A673 (cell line): ENCODE measurements at places on chromosomes 3 and 15.

DNA sequence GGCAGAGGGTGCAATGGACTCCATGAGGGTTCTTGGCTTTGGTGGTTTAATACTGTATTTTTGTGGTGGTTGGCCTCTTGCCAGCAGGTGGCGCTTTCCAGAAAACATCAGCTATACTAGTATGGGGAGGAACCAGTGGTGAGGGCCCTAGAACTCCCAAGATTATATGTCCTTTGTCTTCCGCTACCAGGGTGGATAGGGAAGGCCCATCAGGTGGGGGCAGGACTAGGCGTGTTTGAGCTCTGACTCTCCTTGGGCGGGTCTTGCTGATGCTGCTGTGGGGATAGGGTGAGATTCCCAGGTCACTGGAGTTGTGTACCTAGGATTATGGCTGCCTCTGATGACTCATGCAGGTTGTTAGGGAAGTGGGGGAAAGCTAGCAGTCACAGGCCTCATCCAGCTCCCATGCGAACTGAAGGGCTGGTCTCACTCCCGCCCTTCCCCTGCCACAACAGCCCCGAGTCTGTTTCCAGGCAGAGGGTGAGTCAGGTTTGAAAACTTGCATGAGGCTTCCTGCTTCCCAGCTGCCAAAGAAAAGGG, 357.7 kb downstream of the OTOL1 start:
- peak; percentile 65 for DNase-seq

GRCh38 chr3:195209083-195209846, 61.7 kb downstream of the XXYLT1 start:
- no peak for DNase-seq

GRCh38 chr3:464255-464654, 267.7 kb downstream of the CHL1 start:
- DNase-seq = no peak

GRCh38 chr3:33941804-33942203, 143.4 kb downstream of the PDCD6IP start:
- DNase-seq = no peak

DNA sequence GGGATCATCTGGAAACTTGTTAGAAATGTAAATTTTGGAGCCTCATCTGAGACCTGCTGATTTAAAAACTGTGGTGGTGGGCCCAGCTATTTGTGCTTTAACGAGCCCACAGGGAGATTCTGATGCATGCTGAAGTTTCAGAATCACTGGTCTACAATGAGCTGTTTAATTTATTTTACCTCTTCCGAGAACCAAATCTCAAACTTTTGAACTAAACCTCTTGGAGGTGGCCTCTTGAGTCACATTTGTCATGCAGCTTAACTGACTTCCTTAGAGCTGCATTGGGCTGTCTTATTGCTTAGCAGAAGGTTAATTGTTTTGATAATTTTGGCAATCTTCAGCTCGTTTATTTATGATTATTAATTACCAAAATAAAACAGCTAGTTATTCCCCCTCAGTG, 112.1 kb upstream of the NPHP3 start:
- DNase-seq = no peak

GRCh38 chr3:156448300-156448699, 106.6 kb downstream of the SSR3 start:
- peak; percentile 70 for DNase-seq

DNA sequence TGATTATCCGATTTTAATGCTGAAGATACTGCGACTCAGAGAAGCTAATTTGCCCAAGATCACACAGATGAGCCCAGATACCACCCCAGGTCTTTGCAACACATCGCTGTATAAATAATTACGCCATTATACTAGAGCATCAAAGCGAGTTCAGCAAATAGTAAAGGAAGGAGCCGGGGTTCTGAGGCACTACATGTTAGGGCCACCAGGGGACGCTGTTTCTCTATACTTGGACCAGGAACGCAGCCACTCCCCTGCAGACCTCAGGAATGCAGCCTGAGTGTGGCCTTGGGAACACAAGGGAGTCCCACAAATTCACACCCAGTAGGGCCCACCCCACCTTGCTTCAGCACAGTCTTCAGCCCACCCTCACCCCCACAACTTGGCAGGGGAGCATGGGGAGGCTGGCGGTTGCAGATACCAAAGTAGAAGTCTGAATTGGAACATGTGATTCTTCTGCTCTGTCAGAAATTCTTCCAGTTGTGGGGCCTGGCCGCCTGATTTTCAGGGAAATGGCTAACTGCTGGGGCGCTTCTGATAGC, 57.8 kb upstream of the RYK start:
- peak; percentile 89 for DNase-seq

DNA sequence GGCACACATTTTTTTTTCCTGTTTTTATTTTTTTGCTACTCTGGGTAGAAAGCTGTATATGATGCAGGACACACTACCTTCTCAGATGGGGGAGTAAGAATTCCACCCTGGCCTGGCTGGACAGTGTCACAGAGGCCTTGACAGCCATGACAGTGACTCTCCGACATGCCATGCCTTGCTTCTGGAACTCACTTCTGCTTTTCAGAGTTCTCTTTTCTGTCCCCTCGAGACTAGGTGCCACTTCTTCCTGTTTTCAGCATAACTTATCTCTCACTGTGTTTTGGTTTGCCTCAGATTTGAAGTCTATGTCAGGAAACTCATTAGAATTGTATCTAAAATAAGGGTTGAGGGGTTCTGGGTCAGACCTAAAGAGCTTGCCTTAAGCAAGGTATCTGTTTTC, 69.1 kb upstream of the SEC13 start:
- DNase-seq = no peak

DNA sequence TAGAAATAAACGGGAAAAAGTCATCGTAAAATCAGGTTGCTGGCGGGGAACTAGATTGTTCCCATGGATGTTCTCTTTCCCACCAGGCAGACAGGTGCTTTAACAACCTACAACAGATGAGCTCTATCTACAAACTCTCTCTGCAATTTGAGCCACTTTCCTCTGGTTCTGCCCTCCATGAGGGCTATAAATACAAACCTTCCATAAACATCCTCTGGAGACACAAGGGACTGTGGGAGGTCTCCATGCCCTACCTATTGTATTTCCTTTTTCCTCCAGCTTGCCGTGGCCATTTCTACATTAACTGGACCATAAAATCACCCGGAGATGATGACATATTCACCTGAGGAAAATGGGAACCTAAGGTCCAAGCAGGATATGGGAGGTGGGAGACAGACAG, 151.1 kb downstream of the GABRB3 start:
- no peak for DNase-seq

- DNase-seq = no peak
Measured at GRCh38 chr3:62135741-62136140, 237.6 kb downstream of the FEZF2 start.

DNA sequence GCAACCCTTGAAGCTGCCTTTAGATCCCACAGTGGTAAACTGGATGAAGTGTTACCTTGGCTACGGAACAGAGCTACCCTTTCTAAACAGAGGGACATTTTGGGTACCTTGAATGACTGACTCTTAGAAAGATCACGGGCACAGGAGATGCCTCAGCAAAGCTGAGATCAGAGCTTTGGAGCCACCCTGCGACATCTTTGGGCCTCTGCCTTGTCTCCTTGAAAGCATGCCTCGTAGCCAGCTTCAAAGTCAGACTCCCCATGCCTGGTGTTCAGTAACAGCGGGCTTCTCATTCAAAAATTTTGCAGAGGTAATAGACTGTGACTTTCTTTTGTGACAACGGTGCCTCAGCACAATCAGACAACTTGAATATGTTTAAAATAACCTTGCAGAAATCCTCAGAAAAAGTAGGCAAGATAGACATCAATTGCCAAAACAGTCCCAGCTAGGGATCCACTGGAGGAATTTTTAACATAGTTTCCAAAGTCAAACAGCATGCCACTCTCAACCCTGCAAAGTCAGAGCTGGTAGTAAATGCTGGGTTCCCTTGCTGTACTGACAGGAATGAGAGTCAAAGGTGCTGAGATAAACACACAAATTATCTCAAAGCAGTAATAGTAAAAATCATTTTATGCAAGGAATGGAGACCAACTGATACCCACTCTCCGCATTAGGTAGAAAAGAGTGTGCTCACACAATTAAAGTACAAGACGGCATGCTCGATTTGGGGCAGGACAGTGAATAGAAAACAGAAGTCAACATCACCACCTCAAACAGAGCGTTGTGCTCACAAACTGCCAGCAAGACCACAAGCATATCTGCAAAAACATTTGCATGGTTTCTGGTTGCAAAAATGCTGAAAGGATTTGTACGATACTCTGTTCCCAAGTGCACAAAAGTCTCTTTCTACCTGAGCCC, 82.1 kb downstream of the MYO1E start:
- no peak for DNase-seq

- no peak for DNase-seq
Measured at GRCh38 chr15:52486003-52486996, 42.4 kb downstream of the MYO5A start.

DNA sequence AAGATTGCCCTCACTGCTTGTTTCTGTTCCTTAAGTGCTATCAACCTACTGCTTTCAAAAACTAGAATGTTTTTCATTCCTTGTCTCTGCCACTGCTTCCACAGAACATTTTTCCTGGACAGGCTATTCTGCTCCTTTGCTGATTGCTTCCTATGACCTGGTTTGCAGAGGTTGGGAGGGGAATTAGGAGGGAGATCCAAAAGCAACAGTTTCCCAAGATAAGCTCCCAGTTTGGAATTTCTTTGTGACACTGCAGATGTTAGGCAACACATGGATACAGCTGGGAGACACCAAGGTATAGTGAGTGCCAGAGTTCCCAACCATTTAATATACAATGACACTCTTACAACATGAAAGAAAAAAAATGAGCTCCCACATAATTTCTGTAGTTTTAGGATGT, 1036.5 kb downstream of the ROBO2 start:
- DNase-seq = no peak

DNA sequence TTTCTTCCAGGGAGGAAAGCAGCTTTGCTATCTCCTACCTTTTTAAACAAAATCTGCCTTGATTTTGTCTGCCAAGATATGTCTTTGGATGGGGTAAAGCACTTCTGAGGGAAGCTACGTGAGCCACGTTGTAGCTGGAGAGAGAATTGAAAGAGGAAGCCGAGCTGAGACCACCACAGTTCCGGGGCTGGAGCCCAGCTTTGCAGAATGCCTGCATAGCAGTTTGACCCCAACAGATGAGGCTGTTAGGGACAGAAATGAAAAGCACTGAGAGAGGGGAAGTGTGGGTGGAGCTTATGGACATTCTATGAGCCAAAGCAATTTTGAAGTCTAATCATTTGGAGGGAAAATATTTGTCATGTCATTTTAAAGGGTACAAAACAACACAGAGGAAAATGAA, 45.4 kb downstream of the LIPC start:
- peak; percentile 20 for DNase-seq

DNA sequence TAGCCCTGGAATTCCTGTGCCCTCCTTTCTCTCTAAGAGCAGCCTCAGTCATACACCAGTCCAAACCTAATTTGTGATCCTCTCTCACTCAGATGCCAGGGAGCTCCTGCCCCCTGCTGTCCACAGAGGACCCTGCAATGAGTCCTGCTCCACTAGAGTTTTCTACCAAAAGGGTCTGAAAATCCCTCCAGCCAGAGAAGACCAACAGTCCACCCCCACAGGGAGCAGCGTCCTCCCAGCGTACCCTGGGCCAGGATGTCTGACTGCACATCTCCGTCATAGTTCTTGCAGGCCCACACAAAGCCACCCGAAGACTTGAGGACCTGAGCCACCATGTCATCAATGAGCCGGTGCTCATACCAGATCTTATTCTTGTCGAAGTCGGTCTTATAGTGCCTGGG, 15.4 kb downstream of the IDH2 start:
- peak; percentile 75 for DNase-seq

DNA sequence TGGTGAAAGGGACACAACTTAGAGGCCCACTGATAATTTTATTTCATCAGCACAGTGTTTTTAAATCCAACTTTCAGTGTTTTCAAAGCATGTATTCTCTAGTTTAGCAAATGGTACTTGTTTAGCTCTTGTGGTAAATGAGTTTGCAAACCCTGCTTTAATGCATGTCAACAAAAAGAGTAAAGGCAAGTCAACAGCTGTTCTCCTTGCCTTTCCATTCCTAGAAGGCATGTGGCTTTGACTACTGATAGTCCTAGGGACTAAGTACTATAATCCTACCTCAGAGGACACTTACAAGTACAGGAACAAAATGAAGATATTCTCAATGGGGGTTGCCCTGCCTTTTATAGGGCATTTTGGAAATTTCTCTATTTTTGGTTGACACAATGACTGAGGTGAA, 13.1 kb downstream of the NPTN start:
- DNase-seq = no peak

DNA sequence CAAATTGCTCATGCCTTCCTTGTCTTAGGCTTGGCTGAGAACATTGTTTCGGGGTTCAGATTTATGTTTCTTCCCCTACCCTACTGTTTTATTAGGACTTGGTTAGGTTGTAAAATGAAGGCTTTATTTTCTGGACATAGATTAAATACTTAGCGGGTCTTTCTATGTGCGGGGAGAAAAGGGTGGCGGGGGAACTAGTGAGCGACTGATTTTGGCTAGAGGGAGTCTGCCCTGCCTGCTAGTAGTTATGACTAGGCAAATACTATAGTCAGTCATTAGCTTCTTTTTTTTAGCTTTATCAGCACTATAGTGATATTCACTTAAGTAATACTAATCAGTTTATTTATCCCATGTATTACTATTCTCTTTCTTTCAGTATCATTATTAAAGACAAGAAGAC, 3.6 kb downstream of the CADM2 start:
- no peak for DNase-seq

- DNase-seq = no peak
Measured at GRCh38 chr3:186214670-186215069, 105.8 kb upstream of the ETV5 start.

DNA sequence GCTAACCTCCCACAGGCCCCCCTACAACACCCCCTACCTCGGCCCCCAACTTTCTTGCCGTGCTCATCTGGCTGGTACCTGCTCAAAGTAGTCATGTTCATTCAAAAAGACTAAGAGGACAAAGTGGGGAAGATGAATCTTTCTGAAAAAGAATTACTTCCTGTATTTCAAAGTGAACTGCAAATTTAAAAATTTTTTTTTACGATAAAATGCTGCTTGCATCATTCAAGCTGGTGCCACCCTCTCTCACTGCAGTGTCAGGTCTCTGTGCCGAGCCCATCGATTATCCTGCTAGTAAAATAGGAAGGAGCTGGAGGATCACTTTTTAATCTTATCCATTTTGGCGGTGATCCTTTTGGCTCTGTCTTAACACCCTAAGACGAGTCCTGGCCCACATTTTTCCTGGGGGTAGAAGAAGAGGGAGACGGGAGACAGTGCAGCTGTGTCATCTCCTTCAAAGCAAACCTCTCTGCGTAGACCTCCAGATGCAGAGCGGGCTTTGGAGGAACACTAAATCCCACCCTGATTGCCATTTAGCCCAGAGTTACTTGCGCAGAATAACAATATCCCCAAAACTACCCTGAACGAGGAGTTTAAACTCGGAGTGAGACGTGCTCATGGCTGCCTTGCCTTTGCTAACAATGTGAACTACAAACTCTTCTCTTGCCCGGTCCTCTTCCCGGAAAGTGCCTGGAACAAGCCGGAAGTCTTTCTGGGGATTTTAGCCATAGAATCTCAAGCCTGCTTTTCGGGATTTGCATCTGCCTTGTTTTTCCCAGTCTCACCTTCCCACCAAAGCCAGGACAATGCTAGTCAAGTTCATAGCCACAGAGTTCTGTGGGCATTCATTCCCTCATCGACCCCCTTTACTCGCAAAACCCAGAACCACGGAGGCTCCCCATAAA, 66.2 kb upstream of the CGNL1 start:
- no peak for DNase-seq
